ENCODE measurements at places on chromosomes 1 and 21.

GRCh38 chr21:39029086-39029755 is 154.0 kb downstream of the PSMG1 start:
- no peaks in the 10 kb centered on the region for H3K36me3 ChIP-seq
- H3K27ac ChIP-seq = no peak overlapping the region
- H3K4me3 ChIP-seq = no peak overlapping the region
- DNase-seq = no peak

- H3K4me3 ChIP-seq = no peak overlapping the region
- H3K27ac ChIP-seq = no peak overlapping the region
- no peaks in the 10 kb centered on the region for H3K36me3 ChIP-seq
- peaks cover 7% of the 10 kb centered on the region for H3K27me3 ChIP-seq
- peaks cover 9% of the 10 kb centered on the region for H3K4me1 ChIP-seq
These were observed 2.0 kb upstream of the COQ8A start for GRCh38 chr1:226937940-226938725.

- H3K27ac ChIP-seq = no peak within 1 kb of the TSS
- peaks cover 12% of the 10 kb centered on the region for H3K4me1 ChIP-seq
- H3K27me3 ChIP-seq = peaks cover 96% of the 10 kb centered on the region
These were observed at the start of gene TCEA3 for GRCh38 chr1:23424293-23425192. TSS of gene TCEA3 (minus strand) at chr1:23424748. CDS start at chr1:23424633, 115 bp downstream.

- no peak overlapping the region for H3K27ac ChIP-seq
- H3K4me3 ChIP-seq = peak overlapping the region; percentile 89
- H3K27me3 ChIP-seq = peaks cover 55% of the 10 kb centered on the region
- peak; percentile 73 for DNase-seq
- peaks cover 54% of the 10 kb centered on the region for H3K4me1 ChIP-seq
These were observed 836 bp upstream of the FBLIM1 start for GRCh38 chr1:15757575-15758342.

DNA sequence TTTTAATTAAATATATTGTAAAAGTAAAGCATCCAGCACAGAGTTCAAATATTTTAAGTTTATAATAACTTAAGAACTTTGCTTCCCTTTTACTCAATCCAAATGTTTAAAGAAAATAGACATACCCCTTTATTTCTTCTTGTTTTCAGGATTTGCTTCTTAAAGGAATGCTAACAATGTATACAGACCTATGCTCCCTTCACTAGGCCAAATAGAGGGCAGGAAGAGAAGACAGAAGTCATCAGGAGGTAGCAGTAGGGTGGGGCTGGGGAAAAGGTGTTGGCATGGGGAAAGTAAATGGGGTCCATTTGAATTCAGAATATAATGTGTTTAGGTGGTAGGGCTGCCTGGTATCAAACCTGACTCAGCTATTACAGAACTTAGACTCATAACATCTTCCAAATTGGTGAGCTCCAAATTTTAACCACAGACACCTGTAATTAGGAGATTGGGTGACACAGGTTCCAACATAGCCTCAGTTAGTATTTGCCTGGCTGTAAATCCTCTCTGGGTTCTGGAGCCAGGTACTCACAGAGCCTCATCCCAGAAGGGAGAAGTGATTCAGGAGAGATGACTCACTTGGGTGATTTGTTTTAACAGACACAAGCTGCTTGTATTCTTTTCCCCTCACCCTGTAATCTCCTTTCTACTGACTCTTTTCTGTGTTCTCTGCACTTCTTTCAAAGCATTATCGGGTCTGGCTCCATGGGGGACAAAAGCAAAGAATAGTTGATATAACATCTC is 60.1 kb upstream of the DUSP10 start:
- no peaks in the 10 kb centered on the region for H3K36me3 ChIP-seq
- H3K27me3 ChIP-seq = no peaks in the 10 kb centered on the region
- H3K27ac ChIP-seq = no peak overlapping the region
- no peak overlapping the region for H3K4me3 ChIP-seq

GRCh38 chr1:226063977-226064815 is 1.7 kb downstream of the H3-3A start:
- peak overlapping the region; percentile 86 for H3K4me3 ChIP-seq
- peaks cover 25% of the 10 kb centered on the region for H3K36me3 ChIP-seq
- H3K27ac ChIP-seq = peak overlapping the region; percentile 98
- no peak for DNase-seq
- H3K27me3 ChIP-seq = no peaks in the 10 kb centered on the region

DNA sequence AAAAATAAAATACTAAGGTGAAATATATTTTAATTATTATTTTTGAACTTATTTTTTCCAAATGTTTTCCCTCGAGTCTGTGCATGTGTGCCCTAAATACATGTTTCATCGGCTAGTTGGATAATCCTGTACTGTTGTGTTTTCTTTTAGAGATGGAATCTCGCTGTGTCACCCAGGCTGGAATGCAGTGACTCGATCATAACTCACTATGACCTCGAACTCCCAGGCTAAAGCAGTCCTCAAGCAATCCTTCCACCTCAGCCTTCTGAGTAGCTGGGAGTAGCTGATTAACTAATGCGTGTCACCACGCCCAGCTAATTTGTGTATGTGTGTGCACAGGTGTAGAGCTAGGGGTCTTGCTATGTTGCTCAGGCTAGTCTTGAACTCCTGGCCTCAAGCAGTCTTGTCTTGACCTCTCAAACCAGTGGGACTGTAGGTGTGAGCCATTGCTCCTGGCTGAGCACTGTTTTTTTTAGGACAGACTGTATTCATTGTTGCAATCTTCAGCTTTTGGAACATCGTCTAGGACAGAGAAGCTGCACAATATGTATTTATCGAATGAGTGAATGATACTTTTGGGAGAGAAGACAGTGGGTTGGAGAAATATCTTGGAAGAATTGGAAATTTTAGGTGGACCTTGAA is 4.8 kb upstream of the TMCO1 start:
- H3K4me1 ChIP-seq = peaks cover 8% of the 10 kb centered on the region
- H3K4me3 ChIP-seq = no peak overlapping the region
- H3K27ac ChIP-seq = no peak overlapping the region
- no peak for DNase-seq
